Gastroesophageal sphincter (tissue), 4 donors: ENCODE measurements at places on chromosomes 2 and 18. TPM values are rescaled to one million over a fixed set of nuclear protein-coding genes. Genes with fewer than 3 reads are reported as not detected.

The TTC31 gene
- total RNA-seq: 20.1 TPM

The CTAGE1 gene
- not detected for total RNA-seq

The CLASP1 gene
- 83.1 TPM for total RNA-seq

The ZNF804A gene
- total RNA-seq: under 0.01 TPM

DNA sequence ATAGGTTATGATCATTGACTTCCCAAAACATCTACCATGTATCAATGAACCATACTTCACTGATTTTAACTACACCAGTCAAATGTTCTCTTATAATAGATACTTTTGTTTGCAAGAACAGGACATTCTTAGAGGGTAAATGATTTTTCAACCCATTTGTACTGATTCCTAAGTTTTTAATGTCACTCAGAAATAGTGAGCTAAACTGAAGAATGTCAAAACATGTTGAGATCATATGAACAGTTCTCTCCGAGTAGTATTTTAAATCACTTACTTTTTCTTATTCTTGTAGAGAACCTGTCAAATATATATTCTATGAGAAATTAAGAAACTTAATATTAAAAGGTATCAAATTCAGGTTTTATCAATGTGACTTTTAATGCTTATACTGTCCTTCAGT is 1362.9 kb upstream of the SLC39A10 start:
- no peak for ATAC-seq

DNA sequence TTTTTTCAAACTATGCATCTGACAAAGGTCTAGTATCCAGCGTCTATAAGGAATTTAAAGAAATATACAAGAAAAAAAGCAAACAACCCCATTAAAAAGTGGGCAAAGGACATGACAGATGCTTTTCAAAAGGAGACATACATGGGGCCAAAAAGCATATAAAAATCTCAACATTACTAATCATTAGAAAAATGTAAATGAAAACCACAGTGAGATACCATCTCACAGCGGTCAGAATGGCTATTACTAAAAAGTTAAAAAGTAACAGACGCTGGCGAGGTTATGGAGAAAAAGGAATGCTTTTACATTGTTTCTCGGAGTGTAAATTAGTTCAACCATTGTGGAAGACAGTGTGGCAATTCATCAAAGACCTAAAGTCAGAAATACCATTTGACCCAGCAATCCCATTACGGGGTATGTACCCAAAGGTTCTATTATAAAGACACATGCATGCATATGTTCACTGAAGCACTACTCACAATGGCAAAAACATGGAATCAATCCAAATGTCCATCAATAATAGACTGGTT is 643.1 kb upstream of the LRRTM1 start:
- ATAC-seq: no peak

DNA sequence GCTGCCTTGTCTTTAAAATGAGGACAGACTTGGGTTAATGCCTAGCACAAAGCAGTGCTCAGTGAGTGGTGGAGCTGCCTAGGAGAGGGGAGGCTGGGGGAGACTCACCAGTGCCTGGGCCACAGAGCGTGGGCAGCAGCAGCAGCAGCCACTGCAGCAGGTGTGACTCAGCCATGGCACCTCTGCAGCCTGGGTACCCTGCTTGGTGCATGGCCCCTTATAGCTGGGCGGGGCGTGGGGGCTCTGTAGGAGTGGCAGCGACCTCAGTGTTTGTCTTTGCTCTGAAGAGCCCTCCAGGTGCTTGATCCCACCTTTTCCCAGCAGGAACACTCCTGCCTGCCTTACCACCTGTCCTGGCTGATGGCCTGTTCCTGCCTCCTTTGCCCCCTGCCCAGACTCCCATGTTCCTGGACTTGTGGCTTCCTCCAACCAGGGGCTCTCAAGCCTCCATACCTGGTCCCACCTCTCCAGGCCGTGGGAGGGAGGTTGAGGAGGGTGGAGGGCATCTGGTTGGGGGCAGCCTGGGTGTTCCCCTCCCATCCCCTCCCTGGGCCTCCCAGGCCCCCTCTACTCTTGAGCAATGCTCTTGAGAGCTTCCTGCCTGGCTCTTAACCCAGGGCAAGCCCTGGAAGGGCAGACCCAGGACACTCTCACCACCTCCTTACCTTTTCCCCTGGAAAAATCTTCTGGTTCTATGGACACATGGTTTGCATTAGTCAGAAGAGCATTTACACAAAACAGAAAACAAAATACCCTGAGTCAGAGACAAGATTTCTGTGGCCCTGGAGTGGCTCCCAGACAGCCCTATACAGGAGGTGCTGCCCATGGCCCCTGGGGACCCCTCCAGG is at the start of gene SFTPB:
Gene SFTPB, minus strand, starts transcription at position 191 of the 848 bp plus-strand sequence. Its CDS starts 16 bp downstream, at position 175.
- no peak for ATAC-seq

DNA sequence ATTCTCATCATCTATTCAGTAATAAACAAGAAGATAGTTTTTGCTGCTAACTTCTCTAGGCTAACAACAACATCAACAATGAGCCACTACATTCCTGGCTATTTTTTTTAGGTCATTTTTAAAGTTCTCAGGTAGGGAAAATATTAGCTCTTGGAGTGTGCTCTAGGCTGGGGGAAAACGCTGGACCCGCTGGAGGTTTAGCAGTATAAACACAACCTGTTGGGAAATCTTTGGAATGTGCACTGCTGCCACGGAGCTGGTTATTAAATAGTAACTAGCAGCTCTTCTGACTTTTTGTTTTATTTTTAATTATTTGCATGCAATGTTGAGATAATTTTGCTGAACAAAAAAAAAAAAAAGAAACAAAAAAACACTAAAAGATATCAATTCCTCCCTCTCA is 892.1 kb upstream of the ACVR2A start:
- no peak for ATAC-seq

DNA sequence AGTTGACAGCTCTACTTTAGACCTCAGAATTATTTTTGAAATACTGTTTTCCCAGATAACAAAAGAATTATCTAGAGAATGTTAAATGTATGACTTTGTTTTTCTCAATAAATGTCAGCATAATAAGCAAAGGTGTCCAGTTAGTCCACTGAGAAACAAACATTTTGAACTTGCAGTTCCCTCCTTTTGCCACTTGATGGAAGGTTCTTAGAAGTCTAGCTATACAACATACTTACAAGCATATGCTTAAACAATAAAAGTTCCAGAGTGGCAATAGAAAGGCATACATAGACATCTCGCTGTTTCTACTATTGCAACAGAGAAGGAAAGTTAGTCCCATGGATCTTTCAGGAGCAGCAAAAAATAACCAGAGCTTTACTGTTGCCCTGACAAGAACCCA is 11.8 kb downstream of the NDUFA10 start:
- ATAC-seq: no peak

DNA sequence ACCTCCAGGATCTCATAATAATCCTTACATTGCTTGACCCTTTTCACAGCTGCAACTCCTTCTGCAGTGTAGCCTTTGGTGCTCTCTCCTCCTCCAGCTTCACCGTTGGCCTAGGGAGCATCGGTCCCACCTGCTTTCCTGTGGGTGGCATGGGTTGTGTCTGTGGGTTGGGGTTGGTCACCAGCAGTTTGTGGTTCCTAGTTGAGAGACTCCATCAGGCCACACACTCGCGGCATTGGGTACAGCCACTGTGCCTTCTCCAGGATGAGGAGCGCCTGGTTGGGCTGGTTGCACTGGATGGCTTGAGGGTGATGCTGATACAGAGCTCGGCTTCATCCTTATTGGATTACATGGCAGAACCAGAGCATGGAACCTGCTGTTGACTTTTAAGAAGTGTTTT is 69.4 kb upstream of the SPRED2 start:
- no peak for ATAC-seq

DNA sequence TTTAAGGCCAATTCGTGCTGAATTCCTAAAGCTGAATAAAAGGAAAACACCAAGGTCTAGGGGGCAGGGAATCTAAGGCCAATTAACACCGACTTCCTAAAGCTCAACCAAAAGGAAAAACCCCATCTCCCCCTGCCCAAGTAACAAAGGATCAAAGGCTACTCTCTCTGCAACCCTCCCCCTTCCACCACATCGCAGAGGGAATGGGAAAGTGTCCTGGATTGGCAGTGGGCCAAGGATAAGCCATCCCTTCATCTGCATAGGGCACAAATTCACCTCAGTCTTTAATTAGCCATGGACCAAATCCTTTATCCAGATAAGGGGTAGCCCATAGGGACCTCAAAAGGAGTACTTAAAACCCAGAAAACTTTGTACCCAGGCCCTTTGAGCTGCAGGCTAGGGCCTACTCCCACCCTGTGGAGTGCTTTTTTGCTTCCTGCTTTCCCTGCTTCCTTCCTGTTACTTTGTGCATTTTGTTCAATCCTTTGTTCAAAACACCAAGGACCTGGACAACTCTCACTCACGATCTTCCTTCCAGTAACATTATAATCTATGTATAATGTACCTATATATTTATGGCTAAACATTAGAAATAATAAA is 2119.8 kb upstream of the CELF4 start:
- no peak for ATAC-seq

DNA sequence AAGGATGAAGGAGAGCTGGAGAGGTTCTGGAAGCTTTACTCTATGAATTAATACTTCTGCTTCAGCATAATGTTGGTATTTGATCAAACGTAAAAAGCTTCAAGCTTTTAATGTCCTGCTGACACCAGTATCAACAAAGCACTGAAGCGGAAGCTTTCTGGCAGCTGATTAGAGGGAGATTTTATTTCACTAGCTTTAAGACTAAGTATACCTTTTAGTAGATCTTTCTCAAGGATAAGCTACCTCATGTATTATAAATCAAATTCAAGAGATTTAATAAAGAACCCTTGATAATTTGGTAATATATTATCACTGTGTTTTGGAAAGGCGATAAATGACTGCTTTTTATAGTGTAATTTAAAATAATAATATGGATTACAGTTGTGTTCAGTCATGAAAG is 128.0 kb upstream of the CD302 start:
- no peak for ATAC-seq

- peak; percentile 21 for ATAC-seq
Measured at GRCh38 chr2:30446602-30447148, 371 bp upstream of the LCLAT1 start.

DNA sequence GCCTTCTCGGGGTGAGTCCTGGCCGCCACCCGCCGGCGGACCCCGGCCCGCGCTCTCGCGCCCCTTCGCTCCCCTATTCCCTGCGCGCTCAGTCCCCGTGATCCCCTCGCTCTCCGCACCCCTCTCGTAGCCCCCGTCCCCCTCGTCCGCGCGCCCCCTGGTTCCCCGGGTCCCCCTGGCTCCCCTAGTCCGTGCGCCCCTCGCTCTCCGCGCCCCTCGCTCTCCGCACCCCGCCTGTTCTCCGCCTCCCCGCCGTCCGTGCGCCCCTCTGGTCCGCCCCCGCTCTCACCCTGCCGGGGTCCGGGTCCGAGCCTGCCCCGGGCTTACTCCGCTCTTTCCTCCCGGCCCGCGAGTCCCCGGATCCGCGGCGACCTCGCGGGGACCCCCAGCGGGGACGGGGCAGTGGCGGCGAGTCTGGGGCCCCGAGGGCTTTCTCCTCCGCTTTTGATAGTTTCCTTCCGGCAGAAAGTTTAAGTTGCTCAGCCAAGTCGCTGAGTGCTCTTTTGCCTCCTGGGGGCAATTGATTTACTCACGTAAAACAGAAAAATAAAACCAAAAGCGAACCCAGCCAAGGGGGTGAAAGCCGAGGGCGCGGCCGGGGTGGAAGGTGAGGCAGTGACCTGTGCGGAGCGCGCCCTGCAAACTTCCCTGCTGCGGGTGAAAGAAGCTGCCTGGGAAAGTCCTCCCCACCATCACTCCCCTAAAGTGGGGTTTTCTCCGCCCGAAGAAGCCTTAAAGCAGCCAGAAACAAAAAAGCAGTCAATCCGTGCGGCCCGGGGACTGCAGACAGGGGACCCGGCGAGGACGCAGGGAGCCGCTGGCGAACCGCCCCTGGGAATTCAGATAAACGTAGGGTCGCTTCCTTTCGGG is 568 bp downstream of the RAB31 start:
- no peak for ATAC-seq

- no peak for ATAC-seq
Measured at GRCh38 chr2:239946562-239946863, 78.6 kb downstream of the NDUFA10 start.

DNA sequence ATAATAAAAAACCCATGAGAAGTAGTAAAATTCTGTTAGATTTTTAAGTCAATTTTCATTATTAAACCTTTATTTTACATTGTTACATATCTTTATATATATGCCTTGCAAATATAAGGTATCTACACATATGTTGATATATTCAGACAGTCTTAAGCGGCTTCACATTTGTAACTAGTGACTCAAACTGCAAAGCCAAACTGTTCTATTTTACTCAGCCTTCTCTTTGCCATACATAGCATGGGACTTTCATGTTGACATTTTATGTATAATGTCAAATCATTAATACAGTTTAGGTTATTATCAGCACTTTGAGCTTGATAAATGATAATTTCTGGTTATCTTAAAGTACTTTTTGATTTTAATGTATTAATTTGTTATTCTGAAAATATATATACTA is 125.0 kb upstream of the WDSUB1 start:
- ATAC-seq: no peak

DNA sequence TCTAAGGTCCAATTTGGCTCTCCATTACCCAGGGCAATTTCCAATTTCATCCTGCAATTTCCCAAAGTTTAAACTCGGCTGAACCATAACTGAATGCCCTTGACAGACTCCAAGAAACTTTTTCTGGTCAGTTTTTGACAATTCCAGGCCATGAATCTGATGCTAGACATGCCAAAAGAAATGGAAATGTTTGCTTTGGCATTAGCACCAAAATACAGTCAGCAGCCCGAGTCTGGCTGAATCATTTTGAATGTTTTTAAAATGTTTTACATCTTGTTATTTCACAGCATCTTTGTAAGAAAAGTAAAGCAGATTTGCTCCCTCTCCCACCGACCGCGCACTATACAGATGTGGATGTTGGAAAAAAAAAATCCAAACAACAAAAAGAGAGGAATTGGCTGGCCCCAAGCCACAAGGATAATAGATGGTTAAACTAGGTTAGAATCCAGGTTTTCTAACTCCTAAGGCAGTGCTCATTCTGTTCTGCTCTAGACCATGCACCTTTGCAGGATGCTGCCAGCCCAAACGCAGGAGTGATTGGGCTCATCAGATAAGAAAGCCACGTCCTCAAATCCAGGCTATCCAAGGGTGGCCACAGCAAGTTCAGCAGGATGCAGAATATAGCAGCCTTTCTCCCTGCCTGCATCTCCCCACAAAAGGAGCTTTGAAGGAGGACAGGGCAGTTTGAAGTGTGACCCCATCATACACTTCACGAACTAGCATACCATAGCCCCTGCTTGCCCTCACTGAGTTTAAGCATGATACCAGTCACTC is 167.5 kb downstream of the ALK start:
- no peak for ATAC-seq

GRCh38 chr2:128347701-128348539 is 29.3 kb upstream of the HS6ST1 start:
- ATAC-seq: peak; percentile 95

DNA sequence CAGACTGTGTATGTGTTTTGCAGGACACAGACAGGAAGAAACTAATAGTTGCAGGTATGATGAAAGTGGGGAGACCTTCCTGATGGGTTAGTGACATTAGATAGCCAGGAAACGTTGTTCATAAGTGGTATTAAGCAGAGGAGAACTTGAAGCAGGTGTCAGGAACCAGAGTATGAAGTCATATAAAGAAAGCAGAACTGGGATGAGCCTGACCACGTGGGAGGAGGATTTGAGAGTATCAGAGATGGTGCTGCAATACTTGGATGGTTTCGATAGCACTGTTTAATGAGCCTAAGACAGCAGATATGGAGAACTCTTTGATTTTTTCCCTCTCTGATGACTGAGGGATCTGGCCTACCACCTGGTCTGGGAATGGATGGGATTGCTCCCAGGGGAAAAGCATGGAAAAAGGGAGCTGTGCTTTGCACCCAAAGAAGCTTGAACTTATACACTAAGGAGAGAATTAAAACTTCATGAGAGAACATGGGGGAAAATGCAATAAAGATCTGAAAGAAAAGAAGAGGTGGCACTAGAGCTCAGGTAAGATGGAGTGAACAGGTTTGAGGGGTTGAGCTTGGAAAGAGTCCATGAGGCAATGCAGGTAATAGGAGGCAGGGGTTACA is 226.0 kb upstream of the LRRTM1 start:
- no peak for ATAC-seq
